ENCODE measurements at places on chromosomes 6 and 20.

DNA sequence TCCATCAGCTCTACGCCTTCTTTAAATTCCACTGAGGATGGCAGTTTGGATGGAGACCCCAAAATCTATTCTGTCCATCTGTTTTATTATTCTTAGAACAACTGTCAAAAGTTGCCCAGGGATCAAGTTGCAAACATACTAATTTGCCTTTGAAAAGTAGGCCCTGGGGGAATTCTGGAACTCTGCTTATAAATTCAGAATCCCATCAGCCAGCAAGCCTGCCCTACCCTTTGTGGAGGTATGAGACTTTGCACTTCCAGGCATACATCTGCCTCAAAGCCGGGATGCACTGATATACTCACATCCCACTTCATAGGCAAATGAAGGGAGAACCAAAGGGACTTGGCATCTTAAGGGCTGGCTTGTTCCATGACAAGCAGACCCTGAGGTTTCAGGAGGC lies 93.6 kb downstream of the INSM1 start:
- no peak for DNase-seq

DNA sequence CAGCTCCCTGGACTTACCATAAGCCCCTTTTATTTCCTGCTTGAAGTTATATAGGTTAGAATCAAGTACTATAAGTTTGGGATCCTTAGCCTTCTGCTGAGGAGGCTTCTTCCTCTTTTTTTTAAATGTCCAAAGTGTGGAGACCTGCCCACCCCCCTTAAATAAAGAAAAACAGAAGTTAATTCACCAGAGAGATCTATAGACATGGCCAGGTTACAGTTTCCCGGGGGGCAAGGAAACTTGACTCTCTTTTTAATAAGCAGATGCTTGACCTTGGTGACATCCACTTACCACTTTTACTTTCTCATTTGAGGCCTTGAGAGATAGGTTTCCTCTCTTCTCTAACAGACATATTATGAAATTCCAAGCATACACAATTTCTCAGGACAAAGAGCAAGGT lies 88.3 kb downstream of the BMP2 start:
- DNase-seq = no peak

- no peak for DNase-seq
Observed at GRCh38 chr20:56788041-56788670, 159.1 kb downstream of the TFAP2C start.

- no peak for DNase-seq
Observed at GRCh38 chr6:160088784-160089533, 32.7 kb upstream of the SLC22A1 start.

GRCh38 chr6:88662163-88662580 lies 301.2 kb downstream of the RNGTT start:
- no peak for DNase-seq

DNA sequence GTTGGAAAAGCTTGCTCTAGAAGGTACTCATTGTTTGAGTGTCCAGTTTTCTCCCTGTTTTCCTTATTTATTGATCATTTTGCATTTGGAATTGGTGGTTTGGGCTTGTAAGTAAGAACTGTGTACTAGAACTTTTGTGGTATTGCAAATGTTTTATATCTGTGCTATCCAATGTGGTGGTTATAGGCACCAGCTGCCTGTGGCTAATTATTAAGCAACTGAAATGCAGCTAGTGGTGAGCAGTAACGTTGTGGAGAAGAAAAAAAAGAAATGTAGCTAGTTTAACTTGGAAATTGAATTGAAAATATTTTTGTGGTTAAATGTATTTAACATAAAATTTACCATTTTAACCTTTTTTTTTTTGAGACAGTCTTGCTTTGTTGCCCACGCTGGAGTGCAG lies 50.7 kb upstream of the MAPK13 start:
- no peak for DNase-seq

- DNase-seq = no peak
Observed at GRCh38 chr6:112827793-112828192, 480.7 kb downstream of the RFPL4B start.

- DNase-seq = no peak
Observed at GRCh38 chr6:147283460-147283859, 79.2 kb downstream of the STXBP5 start.

DNA sequence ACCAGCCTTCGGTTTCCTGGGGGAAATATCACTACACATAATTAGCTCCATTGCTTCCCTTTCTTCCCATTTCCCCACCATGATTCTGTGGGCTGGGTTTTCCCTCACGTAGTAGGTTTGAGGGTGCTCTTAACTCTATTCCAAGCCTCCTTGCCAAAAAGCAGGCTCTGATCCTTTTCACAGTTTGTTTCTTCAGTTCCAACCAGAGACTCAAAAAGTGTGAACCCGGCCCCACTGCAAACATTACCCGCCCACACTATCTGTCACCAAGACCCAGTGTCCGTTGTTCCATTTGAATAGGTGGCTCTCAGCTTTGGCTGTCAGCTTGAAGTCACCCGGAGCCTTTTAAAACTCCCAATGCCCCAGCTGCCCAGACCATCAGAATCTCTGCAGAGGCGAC lies 11.8 kb upstream of the NAA20 start:
- DNase-seq = no peak

- DNase-seq = no peak
Observed at GRCh38 chr6:124973780-124974179, 11.5 kb downstream of the RNF217 start.

DNA sequence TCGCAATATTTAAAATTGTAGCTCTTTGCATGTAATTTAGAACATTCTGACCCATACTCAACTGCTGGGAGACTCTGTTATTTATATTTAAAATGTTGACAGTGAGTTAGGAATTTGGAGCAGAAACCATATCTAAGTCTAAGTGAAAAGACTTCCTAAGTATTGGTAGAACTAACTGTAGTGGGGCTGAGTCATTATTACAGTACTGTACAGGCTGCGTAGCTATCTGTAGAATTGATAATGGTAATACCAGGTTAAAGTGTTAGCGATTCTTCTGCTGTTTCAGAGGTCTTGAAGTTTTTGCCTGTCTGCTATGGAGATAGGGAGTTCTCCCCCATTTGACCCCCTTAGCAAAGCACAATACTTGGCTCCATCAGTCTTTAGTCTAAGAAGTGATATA lies 3.6 kb downstream of the TOP1 start:
- DNase-seq = no peak

- DNase-seq = peak; percentile 15
Observed at GRCh38 chr20:50625986-50626677, 65.2 kb downstream of the RIPOR3 start.

GRCh38 chr6:63947792-63948529 lies 312.4 kb downstream of the PHF3 start:
- no peak for DNase-seq

- no peak for DNase-seq
Observed at GRCh38 chr6:100212131-100212530, 218.1 kb upstream of the MCHR2 start.

- no peak for DNase-seq
Observed at GRCh38 chr6:166058064-166058739, 109.4 kb downstream of the TBXT start.

DNA sequence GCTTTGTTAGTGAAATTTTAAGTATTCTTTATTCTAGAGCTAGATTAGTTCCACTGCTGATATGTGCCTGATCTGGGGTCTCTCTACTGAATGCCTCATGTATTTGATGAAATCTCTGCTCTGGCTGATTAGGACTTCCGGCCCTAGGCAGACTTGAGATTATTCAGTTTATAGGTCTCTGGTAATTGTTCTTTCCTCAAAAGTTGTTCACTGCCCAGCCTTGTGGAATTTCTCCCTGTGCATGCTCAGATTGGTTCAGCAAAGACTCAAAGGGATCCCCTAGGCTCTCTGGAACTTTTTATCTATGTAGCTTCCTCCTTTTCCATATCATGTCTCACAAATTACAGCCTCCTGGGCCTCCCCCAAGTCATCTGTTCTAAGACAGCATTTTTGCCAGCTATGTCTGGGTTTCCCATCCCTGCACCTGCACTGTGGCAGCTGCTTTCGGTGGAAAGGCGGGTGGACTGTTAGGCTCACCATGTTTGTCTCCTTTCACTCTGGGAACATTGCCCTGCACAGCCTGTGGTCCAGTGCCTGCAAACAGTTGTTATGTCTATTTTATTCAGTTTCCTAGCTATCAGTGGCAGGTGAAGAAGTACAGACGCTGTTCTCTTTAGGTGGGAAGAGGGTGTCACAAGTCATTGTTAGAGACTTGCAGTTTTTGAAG lies 73.7 kb downstream of the RPP40 start:
- DNase-seq = no peak

DNA sequence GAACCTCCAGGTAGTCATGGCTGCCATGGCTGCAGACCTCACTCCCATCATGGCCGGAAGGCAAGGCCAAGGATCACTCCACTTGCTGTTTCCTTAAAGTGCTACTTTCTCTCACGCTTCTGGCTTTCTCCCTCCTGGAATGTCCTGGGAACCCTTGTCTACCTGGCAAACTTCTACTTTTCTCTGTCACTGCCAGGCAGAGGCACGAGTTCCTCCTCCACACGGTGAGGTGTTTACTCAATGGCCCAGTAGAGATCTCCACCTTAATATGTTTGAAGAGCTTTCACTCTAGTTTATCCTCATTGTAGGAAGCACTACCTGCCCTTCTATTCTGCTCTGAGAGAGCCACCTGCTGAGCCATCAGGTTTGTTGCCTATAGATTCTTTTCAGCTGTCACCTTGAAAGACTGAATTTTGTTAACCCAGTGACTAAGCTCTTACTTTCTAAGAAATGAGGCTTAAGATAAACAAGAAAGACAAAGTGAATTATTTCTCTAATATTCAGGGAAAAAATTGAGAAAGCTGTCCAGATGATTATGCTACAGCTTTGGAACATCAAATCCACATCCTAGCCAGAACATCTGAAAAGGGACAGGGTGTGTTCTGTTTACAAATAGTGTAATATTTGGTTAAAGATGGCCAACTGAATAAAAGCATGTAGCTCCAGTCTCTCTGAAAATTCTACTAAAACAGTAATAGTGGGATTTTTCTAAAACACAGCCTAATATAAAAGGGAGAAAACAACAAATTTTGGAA lies 54.9 kb downstream of the PLAGL1 start:
- DNase-seq = no peak

DNA sequence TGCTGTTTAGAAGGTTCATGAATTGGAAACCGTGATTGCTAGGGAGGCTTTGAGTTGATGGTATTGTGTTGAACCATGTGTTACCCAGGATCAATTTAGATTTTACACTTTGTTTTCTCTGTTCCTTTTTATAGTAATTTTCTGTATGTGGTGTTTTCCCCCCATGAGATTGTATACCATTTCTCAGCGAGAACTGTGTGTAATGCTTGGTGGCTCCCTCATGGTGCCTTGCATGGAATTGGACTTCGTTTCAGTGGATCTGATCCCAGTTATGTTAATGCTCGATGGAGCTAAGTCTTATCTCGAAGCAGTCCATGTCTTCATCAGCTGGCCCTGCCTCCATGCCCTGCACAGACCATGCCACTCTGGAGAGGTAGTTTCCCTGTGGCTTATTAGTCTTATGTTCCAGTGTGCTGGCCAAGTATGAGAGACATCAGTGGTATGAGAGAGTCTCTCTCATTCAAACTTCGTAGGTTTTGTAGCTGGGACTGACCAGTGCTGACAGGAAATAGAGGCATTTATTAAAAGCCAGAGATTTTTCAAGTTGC lies 18.7 kb downstream of the PTPN1 start:
- DNase-seq = no peak

GRCh38 chr6:111417181-111417585 lies 65.8 kb downstream of the REV3L start:
- DNase-seq = no peak

DNA sequence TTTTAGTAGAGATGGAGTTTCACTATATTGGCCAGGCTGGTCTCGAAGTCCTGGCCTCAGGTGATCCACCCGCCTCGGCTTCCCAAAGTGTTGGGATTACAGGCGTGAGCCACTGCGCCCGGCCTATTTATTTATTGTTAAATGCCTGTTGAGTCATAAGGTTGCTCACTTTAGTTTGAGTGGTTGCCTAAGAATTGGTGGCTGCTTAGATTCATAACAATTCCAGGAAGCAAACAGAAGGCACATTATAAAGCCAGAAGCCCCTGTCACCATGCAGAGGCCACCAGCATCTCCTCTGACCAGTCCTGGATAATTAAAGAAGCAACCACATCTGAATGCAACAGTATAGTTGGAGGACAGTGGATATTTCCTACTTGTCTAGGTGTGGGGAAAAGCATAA lies 24.0 kb upstream of the ARMH2 start:
- no peak for DNase-seq

GRCh38 chr6:73471686-73472290 lies 10.3 kb downstream of the MTO1 start:
- no peak for DNase-seq

DNA sequence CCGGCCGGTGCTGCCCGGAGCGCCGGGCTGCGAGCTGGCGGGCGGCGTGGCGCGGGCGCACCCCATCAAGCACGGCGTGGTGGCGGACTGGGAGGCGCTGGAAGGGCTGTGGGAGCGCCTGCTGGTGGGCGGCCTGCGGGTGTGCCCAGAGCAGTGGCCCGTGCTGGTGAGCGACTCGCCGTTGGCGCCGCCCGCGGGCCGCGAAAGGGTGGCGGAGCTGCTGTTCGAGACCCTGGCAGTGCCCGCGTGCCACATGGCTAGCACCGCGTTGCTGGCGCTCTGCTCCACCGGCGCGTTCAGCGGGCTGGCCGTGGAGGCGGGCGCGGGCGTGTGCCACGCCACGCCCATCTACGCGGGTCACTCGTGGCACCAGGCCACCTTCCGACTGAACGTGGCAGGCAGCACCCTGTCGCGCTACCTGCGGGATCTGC lies 517 bp downstream of the ACTL10 start:
- DNase-seq = peak; percentile 28

DNA sequence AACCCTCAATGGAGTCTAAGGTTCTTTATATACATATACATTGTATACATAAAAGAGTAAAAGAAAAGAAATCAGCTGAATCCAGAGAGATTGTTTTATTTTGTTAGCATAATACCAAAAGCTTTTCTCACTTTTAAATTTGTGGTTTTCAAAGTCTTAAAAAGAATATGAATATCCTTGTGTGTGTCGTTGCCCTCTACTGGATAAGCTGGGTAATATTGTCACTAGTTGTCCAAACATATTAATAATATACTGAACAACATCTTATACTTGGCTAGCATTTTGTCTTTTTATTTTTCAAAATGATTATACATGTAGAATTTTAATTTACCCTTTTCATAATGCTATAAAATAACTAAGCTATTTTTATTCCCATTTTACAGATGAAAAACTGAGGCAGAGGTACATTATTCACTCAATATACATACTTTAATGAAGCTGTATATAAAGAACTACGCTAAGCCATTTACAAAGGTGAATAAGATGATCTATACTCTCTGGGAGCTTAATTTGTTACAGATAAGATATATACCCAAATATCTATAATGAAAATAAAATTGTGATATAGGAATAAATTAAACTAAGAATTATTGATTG lies 531.7 kb downstream of the TFAP2B start:
- DNase-seq = no peak
